ENCODE measurements at places on chromosomes 16 and 17.

- DNase-seq, result no peak
Observed at GRCh38 chr17:72305472-72305871, 184.7 kb downstream of the SOX9 start.

GRCh38 chr17:80031691-80032430 lies 3.8 kb downstream of the TBC1D16 start:
- no peak for DNase-seq

DNA sequence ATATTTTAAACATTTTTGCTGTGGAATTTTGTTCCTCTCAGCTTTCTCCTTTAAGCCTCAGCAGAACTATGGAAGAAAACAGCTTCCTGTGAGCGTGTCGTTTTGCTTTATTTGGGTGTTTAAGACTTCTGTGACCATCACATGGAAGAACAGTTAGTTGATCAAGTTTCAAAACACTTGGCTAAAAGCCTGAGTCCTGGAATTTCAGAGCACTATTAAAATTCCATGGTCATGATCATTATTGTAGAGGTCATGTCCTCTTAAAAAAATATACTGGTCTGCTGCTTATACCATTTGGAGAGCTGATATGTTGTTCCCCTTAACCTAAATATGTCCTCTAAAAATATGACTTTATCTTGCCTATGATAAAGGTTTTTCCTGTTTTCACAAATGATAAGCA lies 12.6 kb upstream of the CDR2 start:
- no peak for DNase-seq

DNA sequence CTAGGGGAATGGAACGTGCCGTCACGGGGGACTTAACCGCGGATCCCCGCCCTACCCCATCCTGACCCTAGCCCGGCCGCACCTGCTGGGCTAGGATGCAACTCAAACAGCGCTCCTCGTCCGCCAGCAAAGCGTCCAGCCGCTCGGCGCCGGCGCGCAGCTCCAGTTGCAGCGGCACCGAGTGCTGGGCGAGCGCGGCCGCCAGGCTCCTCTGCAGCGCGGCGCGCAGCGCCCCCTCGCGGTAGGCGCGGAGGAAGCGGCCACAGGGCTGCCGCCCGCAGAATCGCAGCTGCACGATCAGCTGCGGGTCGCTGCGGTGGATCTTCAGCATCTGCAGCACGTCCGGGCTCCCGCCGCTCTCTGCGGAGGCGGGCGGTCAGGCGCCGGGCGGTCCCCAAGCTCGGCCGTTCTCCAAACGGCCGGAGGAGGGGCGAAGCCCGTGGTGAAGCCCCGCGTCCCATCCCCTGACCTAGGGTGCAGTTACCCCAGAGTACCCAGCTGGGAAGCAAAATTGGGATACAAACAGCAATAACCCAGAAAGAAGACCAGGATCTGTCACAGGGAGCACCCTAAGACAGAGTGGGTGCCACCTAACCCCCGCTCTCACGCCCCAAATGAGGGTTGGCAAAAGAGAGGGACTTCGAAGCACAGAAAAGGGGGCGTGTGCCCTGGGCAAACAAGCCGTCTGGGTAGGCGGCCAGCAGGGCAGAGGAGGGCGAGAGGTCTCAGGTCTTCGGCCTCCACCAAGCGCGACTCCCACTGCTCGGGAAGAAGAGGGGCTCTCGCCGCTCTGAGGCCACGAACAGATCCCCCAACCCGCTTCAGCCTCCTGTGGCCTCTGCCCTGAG lies 4.2 kb downstream of the TRADD start:
- DNase-seq, result no peak

GRCh38 chr17:34628879-34629278 lies 49.5 kb downstream of the TMEM132E start:
- no peak for DNase-seq

GRCh38 chr16:87918866-87919680 lies 17.3 kb downstream of the CA5A start:
- no peak for DNase-seq

DNA sequence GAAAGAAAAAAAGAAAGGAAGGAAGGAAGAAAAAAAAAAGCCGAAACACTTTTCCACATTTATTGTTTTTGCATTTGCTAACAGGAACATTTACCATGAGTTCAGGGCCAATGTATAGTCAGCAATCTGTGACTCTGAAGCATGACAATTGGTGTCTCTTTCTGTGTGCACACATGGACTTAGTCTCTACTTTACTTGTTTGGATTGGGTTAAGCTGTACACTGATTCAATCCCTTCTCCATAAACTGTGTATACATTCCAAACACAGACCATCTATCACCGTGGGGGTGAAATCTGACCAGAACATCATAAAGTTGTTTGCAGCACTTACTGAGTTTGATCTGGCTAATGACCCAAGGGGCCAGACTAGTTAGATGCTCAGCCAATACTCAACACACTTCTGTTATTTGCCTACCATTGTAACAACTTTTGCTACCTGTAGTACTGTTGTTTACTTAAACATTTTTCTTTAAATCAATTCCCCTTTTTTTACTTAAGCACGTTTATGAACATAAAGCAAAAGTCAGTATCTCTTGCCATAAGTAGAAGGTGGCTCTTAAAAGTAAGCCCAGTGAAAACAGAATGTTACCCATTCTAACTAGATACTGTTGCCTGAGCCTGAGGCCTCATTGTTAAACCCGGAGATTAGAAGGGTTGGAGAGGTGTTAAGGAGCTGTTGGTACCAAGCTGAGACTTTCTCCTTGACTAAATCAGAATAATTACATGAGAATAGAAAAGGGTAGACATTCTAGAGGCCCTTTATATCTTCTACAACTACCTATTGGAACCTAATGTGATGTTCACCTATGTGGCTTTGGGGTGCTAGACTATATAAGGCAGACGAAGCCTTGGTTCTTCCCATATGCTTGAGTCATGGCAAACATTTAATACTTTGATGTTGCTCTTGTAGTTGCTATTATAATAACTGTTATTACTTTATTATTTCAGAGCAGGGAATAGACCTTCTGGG lies 41.8 kb downstream of the SCNN1B start:
- no peak for DNase-seq

DNA sequence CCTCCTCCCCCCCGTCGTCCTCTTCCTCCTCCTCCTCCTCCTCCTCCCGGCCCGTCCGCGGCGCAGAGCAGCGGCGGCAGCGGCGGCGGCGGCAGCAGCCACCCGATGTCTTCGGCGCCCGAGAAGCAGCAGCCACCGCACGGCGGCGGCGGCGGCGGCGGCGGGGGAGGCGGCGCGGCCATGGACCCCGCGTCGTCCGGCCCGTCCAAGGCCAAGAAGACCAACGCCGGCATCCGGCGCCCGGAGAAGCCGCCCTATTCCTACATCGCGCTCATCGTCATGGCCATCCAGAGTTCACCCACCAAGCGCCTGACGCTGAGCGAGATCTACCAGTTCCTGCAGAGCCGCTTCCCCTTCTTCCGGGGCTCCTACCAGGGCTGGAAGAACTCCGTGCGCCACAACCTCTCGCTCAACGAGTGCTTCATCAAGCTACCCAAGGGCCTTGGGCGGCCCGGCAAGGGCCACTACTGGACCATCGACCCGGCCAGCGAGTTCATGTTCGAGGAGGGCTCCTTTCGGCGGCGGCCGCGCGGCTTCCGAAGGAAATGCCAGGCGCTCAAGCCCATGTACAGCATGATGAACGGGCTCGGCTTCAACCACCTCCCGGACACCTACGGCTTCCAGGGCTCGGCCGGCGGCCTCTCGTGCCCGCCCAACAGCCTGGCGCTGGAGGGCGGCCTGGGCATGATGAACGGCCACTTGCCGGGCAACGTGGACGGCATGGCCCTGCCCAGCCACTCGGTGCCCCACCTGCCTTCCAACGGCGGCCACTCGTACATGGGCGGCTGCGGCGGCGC lies at the start of gene FOXF1:
Gene FOXF1 (plus strand): TSS at position 63 of the 797 bp plus-strand sequence. CDS start 43 bp downstream, at position 106.
- no peak for DNase-seq

- no peak for DNase-seq
Observed at GRCh38 chr16:65487231-65487630, 365.4 kb upstream of the CDH11 start.

DNA sequence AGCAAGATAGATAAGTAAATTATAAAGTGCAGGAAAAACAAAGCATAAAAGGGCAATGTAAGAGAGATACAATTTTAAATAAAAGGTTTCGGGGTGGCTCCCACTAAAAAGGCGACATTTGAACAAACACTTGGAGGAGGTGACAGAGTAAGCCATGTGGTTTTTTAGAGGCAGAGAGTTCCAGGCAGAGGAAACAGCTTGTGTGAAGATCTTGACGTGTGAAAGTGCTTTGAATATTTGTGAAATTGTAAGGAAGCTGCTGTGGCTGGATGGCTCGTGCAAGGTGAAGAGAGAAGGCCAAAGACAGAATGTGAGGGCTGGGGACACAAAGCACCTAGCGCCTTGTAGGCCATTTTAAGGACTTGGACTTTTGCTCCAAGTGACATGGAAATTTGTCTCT lies 28.6 kb upstream of the HYDIN start:
- DNase-seq, result no peak

DNA sequence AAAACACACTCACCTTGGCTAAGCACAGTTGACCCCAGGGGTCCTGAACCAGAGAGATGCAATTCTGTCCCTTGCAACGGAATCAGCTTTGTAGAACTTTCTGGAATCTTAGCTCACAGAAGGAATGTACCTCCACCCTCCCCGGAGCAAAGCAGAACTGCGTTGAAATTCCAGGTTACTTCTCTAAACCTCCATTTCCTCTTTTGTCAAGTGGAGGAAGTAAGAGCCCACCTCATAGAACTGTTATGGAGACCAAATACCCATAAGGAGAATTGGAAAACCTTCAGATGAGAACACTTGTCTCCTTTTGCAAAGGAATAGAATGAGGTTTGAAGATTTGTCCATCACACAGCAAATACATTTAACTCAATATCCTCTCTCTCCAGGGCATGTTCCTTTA lies 86.6 kb upstream of the RBBP6 start:
- DNase-seq, result no peak

GRCh38 chr17:32311028-32311536 lies 30.9 kb downstream of the C17orf75 start:
- DNase-seq, result no peak

GRCh38 chr17:66957951-66958579 lies 6.4 kb upstream of the CACNG4 start:
- DNase-seq, result no peak

GRCh38 chr17:79005063-79005861 lies 4.3 kb downstream of the CANT1 start:
- DNase-seq, result no peak

- peak; percentile 66 for DNase-seq
Observed at GRCh38 chr17:42798383-42799380, at the start of the genes CNTD1 and COA3. TSS of gene CNTD1 (plus strand) at chr17:42798861. CDS start at chr17:42799068, 207 bp downstream. TSS of gene COA3 (minus strand) at chr17:42798704. CDS start at chr17:42798681, 23 bp downstream.

- peak; percentile 16 for DNase-seq
Observed at GRCh38 chr16:27154705-27155521, 48.4 kb upstream of the KDM8 start.

DNA sequence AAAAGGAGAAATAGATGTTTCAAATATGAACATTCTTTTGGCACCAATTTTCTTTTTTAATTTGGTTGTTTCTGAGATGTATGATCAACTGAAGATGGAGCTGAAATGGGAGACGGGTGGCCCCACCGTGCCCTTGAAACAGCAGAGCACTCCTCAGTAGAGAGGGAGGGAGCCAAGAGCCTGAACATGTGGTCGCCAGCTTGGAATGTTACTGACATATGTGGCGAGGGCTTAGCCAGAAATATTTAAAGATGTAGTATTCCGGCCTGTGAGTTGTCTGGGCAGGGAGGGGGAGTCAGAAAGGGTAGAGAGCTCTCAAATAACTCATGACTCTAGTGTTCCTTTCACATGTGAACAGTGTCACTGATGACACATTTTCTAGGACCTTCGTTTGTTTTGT lies 13.3 kb upstream of the MRC2 start:
- DNase-seq, result no peak

GRCh38 chr17:78400581-78401240 lies 22.3 kb downstream of the PGS1 start:
- no peak for DNase-seq

GRCh38 chr16:53511084-53511402 lies 8.0 kb upstream of the AKTIP start:
- DNase-seq, result no peak

DNA sequence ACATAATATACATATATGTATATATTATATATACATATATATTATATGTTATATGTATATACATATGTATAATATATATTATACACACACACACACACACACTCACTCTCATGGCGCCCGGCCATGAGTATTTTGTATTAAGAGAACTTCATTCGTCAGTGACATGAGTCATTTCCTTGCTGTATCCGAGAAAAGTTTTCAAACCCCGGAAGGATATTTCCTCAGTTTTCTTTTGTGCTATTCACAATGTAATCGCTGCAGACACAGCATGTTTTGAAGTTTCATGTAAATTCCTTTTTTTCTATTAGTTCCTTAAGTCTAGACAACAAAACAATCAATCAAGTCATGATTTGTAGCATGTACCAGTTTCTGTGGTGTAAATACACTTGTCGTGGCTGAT lies 33.3 kb downstream of the OR1D5 start:
- DNase-seq, result no peak

GRCh38 chr16:3837851-3838586 lies 42.5 kb downstream of the CREBBP start:
- no peak for DNase-seq

DNA sequence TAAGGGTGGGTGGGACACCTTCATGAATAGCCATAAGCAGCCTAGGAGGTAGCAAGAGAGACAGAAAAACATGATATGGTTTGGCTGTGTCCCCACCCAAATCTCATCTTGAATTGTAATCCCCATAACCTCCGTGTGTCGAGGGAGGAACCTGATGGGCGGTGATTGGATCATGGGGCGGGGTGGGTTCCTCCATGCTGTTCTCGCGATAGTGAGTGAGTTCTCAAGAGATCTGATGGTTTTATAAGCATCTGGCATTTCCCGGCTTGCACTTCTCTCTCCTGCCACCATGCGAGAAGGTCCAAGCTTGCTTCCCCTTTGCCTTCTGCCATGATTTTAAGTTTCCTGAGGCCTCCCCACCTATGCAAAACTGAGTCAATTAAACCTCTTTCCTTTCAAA lies 259.1 kb upstream of the ERCC4 start:
- DNase-seq, result no peak

- no peak for DNase-seq
Observed at GRCh38 chr16:76190057-76190456, 87.1 kb upstream of the CNTNAP4 start.

- no peak for DNase-seq
Observed at GRCh38 chr17:71412803-71413202, 708.0 kb upstream of the SOX9 start.

DNA sequence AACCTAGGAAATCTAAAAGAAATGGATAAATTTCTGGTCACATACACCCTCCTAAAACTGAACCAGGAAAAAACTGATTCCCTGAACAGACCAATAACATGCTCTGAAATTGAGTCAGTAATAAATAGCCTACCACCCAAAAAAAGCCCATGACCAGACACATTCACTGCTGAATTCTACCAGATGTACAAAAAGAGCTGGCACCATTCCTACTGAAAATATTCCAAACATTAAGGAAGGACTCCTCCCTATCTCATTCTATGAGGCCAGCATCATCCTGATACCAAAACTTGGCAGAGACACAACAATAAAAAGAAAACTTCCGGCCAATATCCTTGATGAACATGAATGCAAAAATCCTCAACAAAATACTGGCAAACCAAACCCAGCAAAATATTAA lies 52.9 kb downstream of the TTC19 start:
- DNase-seq, result no peak

- DNase-seq, result no peak
Observed at GRCh38 chr17:21742326-21742725, 50.0 kb downstream of the KCNJ18 start.
